ENCODE measurements at places on chromosomes 3 and 15.

DNA sequence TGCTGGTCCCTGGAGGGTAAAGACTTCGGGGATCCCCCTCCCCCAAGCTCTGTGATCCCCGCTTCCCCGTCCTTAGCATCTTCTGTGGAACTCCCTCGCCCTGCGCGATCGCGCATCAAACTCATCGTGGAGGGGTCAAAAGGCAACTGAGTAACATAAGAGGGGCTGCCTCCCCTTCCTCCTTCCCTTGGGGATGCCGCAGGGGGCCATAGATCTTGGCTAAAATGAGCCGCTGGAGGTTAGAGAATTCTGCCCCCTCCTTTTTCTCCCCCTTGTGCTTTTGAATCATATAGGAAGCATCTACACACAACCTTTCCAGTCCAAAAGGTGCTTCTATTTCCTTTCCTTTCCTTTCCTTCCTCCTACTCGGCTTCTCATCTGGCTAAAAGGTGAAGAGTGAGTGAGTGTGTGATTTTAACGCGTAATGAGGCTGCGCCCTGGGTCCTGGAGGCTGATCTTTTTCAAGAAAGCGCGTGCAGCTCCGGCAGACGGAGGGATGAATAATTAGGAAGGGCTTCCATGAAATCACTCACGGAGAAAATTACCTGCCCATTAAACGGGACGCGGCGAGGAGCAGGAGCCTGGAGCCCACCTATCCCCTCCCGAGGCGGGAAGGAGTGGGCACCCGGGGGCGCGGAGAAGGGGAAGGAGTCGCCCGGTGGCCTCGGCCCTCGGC lies 831 bp upstream of the ROBO2 start:
- no peak for DNase-seq

- no peak for DNase-seq
These were observed 612 bp upstream of the C15orf40 start for GRCh38 chr15:83012076-83012426.

GRCh38 chr3:150097588-150097890 lies 126.8 kb upstream of the PFN2 start:
- no peak for DNase-seq

DNA sequence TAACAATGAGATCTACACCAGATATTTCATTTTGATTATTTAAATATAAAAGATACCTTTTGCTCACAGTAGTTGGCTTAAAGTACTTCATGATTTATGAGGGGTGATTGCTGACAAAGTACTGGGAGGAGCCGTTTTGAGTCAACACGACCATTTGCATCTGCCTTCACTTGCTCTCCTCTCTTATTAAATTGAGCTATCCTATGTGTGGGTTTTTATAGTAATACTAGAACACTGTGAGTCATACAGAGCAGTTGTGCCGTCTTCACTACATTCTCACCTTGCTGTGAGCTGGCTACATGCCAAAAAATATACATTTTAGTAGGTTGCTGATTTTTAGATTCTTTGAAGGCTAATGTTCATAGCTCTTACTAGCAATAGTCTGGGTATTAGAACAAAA lies 161.2 kb downstream of the ALCAM start:
- DNase-seq, result no peak

DNA sequence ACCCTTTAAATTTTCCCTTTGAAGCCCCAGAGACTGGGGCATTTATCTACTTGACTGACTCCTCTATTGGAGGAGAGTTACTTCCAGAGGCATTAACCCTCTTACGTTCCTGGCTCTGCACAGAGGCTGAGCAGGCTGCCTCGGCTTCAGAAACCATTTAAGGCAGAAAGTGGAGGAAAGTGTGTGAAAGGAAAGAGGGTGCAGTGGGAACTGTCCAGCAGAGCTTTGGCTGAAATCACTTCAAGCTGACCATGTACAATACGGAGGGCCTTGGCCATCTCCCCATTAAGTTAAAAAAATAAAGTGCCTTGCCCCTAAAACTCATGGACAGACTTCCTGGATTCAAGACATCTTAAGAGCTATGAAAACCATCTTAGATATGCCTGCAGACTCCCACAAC lies 238.7 kb downstream of the SV2B start:
- DNase-seq, result no peak
